ENCODE measurements at places on chromosomes 6 and 20.

DNA sequence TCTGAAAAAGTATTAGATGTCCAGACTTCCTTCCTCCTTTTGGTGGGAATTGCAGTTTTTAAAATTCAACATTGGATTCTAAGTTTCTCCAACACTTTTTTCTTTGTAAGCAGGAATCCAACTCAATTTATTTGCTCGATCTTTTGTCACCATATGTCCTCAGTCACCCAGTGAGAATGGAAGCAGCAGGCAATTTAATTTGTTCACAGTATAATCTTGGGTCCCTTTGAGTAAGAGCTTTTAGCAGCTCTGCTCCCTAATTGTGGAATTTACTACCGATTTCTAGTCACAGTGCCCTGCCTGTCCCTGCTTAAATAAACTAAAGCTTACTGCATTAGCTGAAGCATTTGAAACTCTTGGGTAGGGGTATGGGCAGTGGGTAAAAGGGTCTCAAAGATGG, 98.6 kb downstream of the BTBD3 start:
- DNase-seq, result no peak

GRCh38 chr6:151551223-151551857, 57.5 kb downstream of the CCDC170 start:
- no peak for DNase-seq

GRCh38 chr20:46027245-46027853, 1.7 kb upstream of the SLC12A5 start:
- no peak for DNase-seq

DNA sequence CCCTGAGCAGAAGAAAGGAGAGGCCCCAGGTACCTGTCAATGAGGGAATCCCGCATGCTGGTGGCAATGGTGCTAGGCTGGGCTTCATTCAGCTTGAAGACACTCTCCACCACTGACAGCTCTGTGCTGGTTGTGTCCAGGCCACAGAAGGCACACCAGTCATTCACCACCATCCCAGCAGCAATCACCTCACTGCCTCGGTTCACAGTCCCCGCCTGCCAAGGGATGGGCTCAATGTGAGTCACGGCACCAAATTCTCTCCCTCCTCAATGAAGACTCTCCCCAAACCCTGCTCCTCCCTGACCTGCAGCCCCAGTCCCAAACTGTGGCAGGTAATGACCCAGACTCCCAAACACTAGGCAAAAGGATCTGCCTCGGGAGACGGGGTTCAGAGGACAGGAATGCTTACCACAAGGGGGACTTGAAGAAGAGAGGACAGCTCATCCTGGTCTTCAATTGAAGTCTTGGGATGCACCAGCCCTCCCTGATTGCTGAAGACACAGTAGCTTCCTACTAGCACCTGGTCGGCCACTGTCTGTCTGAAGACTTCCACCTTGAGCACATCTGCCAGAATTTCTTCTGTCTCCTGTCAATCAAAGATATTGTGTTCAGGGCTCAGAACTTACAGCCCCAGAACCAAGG, 1.7 kb upstream of the MMP24OS start:
- DNase-seq, result no peak

GRCh38 chr20:19961293-19961692, 55.9 kb upstream of the NAA20 start:
- DNase-seq, result no peak

DNA sequence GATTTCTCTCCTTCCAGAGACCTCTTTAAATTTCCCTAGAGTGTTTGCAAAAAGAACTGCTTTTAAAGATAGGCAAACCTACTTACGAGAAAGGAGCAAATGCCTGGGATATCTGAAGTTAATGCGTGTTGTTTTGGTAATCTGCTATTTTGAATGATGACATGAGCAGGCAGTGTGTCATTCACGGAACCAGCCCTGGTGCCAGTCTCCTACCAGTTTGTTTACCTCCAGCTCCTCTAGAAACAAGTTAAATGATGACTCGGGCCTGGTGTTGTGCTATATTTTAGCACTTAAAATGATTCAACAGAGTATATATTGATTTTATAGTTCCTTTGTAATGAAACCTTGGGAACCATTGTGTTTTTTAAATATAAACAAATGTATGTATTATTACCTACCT, 41.1 kb upstream of the MAP3K4 start:
- no peak for DNase-seq

DNA sequence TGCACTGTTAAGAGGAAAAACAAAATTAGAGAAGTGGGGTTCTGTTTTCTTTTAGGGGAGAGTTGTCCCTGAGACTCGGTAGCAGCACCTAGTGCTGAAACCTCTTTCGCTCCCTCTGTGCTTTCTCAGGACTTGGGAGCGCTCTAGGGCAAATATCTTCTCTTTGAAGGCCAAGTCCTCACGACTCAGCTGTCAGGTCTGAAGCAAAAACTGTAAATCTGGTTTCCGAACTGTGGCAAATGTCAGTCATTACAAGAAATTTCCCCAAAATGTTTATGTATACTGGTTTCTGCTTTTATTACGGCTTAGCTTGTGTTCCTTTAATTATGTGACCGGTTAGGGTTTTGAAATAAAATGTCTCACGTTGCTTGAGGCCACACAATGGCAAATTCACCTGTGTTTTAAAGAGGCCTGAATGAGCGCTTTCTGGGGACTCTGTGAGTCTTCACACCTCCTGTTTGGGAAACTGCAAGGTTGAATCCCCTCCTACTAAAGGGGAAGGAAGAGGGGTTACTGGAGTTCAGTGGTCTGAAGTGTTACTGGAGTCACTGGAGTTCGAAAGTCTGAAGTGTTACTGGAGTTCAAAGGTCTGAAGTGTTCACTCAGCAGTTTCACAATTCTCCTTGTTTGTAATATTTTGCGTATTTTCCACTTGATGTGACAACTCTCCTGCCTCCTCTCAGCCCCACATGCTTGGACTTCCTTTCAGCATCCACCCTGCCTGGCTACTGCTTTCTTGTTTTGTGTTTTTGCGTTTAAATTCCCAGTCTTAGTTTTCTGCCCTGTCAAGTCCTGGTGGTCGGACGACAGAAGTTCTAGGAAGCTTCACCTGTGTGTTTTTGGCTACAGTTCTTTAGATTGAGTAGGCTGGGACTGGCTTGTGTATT, 1.6 kb downstream of the SMPDL3A start:
- DNase-seq, result no peak

DNA sequence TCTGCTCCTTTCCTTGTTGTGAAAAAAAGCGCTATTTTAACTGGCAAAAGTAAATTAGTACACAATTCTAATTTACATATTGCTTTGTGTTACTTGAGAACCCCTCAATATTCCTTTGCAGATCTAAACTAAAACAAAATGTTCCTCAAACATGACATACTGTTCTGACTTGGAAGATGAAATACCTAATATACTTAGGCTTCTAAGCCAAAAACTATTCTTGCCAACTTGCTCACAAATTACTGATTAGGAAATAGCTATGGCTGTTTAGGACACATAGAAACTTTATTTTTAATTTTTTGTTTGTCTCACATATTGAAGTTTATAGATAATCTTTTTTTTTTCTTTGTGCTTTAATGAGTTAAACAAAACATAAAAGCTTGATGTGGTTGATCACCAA, 542.2 kb downstream of the GRIK2 start:
- no peak for DNase-seq

GRCh38 chr6:144027932-144028587, 20.0 kb upstream of the PLAGL1 start:
- no peak for DNase-seq

GRCh38 chr6:107398001-107398400, 61.4 kb downstream of the PDSS2 start:
- no peak for DNase-seq

- no peak for DNase-seq
Observed at GRCh38 chr6:24223115-24223919, 97.3 kb downstream of the NRSN1 start.

DNA sequence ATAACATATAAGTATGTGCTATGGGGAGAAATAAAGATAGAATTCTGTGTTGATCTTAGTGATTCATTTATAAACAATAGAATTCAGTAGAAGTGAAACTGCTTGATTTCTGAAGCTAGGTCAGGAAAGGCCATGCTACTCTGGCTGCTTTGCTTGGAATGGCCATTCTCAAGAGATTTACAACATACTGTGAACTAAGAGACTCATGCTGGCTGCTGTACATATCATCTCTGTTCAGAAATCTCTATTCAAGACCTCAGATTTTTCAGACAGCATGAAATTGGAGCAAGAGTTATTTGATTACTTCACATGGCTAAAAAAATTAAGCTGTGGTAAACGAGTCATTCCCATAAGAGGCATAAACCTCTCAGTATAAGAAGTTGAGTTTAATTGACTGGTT, 662.6 kb downstream of the BCKDHB start:
- DNase-seq, result no peak

- peak; percentile 34 for DNase-seq
Observed at GRCh38 chr20:63740070-63740626, 572 bp downstream of the SLC2A4RG start.

DNA sequence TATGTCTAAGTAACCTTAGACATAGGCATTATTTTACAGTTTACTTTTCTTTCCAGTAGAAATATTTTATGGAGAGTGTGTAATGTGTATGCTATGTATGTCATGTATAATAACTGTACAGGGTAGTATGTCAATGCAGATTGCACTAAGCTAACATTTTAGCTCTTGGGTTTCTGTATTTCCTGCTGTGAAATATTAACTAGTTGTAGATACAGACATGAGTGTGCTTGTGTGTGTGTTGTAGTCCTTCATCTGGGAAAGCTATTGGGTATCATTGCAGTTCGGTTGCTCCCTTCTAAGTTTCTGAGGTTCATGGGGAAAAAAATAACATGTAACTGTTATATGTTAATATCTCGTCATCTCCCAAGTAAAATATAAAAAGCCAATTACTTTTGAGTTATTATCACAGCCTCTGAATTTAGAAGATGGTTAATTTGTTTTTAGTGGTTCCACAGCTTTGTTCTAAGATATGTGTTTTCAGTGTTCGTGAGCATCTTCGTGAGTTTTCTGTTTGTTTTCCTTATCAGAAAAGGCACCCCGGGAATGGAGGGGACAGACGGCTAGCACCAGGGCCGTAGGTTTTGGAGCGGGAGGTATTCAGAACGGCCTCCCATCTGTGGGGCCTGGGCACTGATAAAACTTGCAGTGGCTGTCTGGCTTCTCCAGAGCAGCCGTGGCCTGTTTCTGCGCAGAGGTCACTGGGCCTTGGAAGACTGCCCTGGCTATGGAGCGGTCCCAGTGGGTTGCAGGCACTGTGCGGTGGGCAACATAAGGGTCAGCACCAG, 215.0 kb downstream of the ARID1B start:
- no peak for DNase-seq

GRCh38 chr6:116877743-116878142, 701 bp downstream of the RFX6 start:
- DNase-seq, result no peak

- no peak for DNase-seq
Observed at GRCh38 chr20:53910351-53911002, 159.9 kb downstream of the BCAS1 start.

GRCh38 chr20:13037727-13038126, 29.0 kb downstream of the SPTLC3 start:
- DNase-seq, result no peak

DNA sequence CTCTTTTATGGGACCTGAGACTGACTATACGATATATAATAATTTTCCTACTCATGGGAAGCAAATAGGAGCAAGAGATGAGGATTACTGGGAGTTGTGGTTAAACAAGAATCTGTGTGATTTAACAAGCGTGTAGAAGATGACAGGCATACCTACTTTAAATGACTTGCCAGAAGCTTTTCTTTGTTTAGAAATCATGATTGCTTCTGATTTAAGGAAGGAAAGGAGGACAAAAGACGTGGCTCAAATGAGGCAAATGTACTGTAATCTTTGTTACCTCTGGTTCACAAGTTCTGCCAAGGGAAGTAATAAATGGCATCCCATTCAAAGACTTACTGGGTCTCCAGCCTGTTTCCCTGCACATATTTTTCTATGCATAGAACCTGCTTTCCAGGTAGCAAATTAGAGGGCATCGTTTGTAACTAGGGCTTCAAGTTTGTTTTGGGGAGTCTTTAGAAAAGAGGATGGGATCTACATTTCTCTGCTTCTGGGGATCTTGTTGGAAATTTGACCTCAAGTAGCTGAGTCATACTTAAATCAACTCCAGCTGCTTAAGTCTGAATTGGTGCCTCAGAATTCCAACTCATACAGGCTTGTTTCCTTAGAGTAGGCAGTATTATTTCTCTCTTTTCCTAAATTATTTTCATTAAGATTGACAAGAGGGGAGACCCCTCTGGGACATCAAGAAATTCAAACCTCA, 2.9 kb upstream of the TRMT11 start:
- DNase-seq, result no peak

DNA sequence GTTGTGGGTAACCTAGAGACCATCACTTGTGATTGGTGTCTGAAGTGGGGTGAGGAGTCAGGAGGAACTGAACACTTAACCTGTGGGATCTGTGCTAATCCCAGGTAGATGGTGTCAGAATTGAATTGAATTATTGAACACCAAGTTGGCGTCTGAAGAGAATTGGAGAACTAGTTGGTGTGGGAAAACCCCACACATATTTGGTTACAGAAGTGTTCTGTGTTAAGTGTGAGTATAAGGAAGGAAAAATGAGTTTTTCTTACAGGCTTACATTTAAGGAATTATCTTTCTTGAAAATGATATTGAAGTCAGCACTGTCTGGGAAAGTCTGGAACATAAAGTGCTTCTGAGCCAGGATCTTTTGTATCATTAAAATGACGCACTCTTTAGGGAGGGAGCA, 182.9 kb upstream of the ECI2 start:
- no peak for DNase-seq

- peak; percentile 76 for DNase-seq
Observed at GRCh38 chr6:37210313-37210968, 40.5 kb downstream of the PIM1 start.

GRCh38 chr6:32989368-32989767, 20.0 kb downstream of the HLA-DOA start:
- DNase-seq, result no peak

DNA sequence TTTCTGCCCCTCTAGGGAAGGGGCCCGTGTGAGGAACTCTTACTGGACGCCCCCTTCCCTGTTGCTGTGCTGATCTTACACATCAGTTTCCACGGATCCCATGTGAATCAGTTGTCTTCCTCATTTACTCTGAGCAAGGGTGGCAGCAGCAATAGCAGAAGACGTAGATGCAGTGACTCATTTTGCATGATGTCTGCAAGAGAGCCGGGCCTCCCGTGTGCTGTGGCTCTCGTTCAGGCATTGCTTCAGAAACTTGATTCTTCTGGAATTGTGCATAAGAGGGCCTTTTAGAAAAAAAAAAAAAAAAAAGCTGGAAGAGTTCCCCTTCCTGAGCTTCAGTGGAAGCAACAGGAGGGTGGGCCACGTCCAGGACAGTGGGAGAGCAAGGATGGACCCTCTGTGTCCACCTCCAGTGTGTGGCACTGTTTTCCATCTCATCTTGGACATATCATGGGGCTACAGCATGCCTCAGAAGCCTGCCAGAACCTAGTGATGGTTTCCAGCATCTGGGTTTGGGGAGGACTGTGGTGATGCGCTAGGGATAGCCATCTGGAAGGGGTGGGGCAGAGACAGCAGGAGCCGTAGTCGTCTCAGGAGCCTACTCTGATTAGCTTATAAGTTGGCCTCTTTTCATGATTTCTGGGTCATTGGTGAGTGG, 62.1 kb downstream of the FOXO3 start:
- DNase-seq, result no peak

GRCh38 chr6:143992285-143992684, 15.8 kb downstream of the PLAGL1 start:
- no peak for DNase-seq

All from NCI-H1092 (cell line).